ENCODE measurements at places on chromosomes 12 and 14.

GRCh38 chr14:32259368-32260013, 56.4 kb upstream of the RNU6-8 start:
- no peak for DNase-seq

DNA sequence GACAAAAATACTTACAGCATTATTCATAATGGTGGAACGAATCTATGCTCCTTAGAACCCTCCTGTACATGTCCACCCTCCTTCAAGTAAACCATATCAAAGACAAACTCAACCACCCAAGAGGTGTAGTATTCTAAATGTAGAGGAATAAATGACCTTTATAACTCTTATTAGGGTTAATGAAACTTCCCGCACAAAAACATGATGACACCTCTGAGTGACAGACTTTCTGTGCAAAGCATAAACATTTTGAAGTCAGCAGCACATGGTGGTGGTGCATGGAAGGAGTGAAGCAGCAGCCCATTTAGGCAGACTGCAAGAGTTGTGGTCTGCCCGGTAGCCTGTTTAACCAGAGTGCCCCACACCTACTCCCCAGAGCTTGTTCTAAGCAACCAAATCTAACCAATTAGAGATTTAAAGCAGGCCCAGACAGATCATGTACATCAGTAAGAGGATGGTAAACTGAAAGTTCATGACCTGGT, 615 bp upstream of the ASB8 start:
- DNase-seq: no peak

DNA sequence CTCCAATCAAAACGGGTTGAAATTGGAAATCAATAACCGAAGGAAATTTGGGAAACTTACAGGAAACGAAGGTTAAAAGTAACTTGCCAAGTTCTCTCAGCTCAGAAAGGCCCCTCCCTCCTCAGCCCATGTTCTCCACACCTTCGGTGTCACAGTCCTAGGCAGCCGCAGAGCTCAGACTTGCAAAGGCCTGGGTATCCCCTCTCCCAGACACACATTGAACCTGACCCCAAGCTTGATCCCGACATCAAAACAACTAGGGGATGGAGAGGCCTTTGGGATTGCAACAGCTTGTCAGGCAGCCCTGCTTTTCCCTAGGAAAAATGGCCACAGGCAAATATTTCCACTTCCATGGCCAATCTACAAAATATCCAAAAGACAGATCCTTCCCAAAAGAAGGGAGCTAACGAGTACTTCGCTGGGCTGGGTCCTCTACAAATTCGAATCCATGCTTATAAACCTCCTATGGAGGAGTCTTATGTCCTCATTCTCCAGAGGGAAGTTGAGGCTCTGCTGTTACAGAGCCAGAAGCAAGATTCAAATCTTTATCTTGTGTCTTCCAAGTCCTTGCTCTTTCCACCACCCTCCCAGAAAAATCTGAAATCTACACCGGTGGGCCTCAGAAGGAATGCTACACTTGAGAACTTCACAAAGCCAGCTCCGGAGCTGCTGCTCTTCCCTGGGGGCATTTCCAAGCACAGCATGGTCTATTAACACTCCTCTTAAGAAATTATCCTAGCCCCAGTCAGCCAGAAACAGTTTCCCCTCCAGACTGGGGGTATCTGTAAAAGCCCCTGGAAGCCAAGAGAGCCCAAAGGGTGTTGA, 35.7 kb upstream of the PNMA1 start:
- DNase-seq: no peak

- no peak for DNase-seq
Measured at GRCh38 chr12:132341318-132342050, 12.1 kb upstream of the GALNT9 start.

DNA sequence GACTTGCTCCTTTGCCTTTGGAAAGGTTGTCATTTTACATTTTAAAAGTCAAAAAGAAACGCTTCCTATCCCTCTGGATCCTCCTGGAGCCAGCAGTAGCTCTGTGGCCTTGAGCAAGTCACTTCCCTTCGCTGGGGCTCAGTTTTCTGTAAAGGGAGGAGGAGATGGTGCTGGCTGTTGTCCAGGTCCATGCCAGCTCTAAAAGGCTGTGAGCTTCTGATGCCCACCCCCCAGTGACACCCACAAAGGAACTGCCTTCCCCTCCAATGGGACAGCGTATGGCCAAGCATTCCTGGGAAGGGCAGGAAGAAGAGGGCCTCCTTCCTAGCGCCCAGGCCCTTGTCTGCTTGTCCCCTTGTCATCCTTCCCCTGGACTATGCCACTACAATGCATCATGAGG, 81.5 kb downstream of the NTF3 start:
- no peak for DNase-seq

All from T-helper 17 cell (primary cell).